Eye (tissue), 1 donor: ENCODE measurements at places on chromosomes 11 and 22.

DNA sequence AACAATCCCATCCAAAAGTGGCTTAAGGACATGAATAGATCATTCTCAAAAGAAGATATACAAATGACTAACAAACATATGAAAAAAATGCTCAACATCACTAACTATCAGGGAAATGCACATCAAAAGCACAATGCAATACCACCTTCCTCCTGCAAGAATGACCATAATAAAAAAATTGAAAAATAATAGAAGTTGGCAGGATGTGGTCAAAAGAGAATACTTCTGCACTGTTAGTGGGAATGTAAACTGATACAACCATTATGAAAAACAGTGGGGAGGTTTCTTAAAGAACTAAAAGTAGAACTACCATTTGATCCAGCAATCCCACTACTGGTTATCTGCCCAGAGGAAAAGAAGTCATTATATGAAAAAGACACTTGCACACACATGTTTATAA is 77.7 kb upstream of the SC5D start:
- no peak for DNase-seq

DNA sequence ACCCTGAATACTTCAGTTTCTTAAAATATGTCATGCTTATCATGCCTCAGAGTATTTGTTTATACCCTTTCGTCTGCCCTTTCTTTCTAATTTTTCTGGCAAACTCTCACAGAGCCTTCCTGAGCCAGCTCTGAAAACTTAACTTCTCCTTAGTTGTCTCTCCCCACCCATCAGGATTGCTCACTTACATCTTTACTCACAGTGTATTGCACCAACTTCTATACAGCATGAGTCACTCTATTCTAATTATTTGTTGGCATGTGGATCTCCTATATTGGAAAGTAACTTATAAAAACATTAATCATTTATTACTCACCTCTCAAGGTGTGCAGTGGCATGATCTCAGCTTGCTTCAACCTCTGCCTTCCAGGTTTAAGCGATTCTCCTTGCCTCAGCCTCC is 114.9 kb downstream of the FANCF start:
- DNase-seq: no peak

DNA sequence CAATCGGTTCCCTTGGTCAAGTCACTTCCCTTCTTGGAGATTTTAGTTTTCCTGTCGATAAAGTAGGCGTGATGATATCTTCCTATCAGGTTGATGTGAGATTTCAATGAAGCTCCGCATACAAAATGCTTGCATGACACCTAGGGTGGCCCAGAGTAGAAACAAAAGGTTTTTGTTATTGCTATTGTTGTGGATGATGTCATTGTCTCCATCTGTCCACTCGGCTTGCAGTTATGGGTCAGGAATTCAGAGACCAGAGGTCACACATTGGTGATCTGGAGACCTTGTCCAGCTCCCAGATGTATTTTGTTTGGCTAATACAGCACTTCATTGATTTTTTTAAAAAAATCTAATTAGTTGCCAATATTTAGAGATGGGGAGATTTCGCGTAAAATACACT is 382.1 kb downstream of the MN1 start:
- peak; percentile 55 for DNase-seq

DNA sequence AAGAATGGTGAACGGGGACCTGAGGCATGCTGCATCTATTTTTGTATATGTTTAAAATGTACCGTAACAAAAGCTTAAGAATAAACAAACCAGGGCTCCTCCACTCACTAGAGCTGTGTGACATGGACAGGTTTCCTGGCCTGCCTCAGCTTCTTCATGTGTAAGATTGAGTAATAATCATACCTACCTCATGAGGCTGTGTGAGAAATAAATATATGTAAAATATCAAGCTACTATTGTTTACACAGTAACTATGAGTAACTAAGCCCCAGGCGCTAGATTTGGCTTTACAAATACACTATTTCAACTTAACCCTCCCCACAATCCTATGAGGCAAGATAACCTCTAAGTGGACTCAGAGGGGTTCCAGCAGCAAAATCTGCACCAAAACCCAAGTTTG is 66.4 kb downstream of the SMCO4 start:
- no peak for DNase-seq

DNA sequence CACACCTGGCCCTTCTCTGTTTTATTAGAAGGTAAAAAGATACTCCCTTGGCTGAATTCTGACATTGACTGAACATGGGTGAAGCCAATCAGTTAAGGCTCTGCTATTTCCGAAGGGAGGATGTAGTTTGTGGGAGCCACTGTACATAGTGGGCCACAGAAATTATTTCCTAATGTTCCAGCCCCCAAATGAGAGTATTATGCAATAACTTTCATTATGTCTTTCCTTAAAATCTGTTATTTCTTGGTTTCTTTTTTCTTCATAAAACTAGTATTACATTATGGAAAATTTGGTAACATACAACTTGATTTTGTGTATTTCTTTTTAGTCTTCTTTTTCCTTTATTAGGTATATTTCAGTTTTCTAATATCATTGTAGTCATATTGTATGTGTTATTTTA is 51.9 kb upstream of the EP300 start:
- DNase-seq: no peak

- no peak for DNase-seq
These were observed 110.2 kb upstream of the SORL1-AS1 start for GRCh38 chr11:121563003-121563402.

GRCh38 chr11:11486423-11486822 is 133.4 kb upstream of the CSNK2A3 start:
- DNase-seq: no peak

DNA sequence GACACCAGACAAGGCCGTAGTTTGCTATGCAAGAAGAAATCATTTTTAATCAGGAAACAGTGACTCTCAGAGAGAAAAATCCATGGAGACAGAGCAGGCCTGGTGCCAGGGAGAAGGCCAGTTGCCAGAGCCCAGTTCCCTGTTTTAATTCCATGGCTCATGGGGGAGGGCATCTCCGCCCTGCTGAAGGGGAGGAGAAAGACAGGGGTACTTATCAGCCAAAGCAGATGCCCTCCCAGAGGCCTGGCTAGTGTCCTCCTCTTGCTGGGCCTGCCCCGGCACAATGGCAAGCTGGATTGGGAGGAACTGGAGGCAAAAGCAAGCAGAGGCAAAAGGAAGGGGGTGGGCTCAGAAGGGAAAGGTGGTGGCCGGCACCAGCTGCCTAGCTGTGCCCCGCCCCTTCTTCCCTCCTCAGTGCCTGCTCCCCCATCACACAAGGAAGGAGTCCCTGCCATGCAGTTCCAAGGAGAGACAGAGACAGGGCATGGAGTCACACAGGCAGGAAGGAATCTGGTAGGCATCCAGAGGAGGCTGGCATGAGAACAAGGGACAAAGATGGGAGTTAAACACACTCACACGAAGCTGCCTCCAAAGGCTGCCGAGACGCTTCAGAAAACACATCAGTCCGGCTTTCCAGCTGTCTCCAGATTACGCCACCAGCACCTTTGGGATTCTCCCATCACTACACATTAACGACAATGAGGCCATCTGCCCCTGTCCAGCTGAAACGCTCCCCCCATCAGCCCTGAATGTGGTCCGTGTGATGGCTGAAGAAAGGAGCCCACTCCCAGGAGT is 591.8 kb downstream of the BUD13 start:
- DNase-seq: peak; percentile 82

DNA sequence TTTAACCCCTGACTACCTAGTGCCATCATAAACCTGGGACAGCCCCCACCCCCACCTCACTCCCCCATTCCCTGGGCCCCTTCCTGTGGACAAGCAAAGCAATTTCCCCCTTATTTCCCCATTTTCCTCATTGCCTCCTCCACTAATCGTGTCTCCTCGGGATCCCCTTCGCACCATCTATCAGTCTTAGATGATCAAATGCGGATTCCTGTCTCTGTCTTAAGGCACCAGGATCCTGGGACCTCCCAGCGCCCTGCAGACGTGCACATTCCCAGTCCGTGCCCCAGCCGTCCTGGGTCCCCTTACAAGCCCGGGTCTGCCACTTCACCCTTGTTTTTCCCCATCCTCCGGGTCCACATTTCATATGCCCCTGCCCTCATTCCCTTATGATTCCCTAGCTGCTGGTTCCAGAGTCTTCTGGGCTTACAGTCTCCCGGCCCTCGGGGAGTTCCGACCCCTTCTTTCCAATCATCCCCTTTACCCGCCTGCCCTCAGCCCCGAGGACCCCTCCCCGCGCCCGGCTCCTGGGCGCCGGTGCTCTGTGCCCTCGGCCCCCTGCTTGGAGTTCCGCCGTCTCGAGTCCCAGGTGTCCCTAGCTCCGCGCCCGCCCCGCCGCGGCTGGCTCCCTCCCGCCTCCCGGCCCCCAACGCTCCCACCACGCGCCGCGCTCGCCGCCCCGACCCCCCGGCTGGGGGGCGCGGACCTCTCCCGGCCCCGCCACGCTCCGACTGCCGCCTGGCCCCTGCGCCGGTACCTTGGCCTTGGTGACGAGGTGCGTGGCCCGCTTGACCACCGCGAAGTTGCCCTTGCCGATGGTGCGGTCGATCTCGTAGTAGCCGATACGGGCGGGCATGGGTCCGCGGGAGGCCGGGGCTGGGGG is 599 bp downstream of the SIK3 start:
- DNase-seq: peak; percentile 84

DNA sequence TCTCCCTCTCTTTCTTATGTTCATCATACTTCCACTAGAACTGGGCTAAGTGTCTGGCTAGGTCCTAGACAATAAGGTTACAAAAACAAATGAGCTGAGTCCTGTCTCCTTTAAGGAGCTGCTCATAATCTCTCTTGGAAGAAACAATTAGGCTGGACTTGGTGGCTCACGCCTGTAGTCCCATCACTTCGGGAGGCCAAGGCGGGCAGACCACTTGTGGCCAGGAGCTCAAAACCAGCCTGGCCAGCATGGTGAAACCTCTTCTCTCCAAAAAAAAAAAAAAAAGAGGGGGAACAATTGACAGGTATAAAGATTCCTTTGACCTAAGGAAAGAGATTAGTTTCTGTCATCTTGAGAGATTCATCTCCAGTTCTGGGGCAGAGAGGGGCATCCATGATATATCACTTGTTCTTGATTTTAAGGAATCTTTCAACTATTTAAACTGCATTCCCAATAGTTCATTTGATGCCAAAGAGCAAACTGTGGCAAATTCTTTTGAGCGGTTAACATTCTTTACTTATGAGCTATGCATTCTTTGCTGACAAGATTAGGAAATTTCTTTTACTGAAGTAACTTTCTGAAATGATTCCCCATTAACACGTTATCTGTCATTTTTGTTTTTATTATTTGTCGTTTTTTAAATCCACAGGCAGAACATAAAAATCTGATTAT is 125.5 kb downstream of the C11orf87 start:
- peak; percentile 10 for DNase-seq

DNA sequence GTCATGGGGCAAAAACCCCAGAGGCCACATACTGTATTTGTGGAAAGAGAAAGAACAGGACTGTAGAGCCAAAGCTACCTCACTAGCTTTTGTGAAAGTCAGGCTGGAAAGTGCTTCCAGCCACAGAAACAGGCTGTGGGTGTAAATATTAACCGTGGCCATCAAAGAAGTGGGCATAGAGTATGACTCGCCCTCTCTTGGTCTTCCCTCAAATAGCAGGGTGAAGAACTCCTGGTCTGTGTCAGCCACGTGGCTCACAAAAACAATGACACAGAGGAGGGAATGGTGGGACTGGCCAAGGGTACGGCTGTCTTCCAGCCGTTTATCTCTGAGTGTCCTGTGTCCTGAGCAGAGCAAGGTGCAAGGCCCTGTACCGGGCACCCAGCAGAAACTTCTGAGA is 37.6 kb upstream of the UBASH3B start:
- no peak for DNase-seq

- DNase-seq: no peak
These were observed at the start of gene ACTN3 for GRCh38 chr11:66546368-66546965. Gene ACTN3 (plus strand): TSS chr11:66546903. CDS start chr11:66546938, 35 bp downstream.

DNA sequence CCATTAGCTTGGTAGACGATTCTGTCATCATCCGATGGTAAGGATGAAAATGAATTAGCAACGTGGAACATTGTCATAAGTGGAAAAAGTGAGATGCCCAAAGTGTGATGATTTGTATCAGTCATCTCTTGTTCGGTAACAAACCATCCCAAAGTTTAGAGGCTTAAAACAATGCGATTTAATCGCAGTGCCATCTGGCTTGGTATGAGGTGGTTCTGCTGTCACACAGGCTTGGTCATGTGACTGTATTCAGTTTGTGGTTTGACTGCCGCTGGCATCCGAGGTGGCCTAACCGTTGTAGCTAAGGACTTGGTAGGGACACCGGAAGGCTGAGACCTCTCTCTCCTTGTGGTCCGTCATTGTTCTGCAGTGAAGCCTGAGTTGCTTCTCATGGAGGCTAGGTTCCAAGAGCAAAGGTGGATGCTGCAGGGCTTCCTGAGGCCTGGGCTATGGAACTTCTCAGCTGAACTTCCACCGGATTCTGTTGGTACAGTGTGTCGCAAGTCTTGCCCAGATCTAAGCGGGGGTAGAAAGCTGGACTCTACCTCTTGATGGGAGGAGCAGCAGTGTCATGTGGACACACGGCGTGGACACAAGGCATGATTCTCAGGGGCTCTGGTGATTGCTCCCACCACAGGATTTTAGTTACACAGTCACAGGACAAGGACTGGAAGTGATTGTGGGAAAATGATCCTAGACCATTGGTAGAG is 36.3 kb downstream of the BCR start:
- DNase-seq: no peak

DNA sequence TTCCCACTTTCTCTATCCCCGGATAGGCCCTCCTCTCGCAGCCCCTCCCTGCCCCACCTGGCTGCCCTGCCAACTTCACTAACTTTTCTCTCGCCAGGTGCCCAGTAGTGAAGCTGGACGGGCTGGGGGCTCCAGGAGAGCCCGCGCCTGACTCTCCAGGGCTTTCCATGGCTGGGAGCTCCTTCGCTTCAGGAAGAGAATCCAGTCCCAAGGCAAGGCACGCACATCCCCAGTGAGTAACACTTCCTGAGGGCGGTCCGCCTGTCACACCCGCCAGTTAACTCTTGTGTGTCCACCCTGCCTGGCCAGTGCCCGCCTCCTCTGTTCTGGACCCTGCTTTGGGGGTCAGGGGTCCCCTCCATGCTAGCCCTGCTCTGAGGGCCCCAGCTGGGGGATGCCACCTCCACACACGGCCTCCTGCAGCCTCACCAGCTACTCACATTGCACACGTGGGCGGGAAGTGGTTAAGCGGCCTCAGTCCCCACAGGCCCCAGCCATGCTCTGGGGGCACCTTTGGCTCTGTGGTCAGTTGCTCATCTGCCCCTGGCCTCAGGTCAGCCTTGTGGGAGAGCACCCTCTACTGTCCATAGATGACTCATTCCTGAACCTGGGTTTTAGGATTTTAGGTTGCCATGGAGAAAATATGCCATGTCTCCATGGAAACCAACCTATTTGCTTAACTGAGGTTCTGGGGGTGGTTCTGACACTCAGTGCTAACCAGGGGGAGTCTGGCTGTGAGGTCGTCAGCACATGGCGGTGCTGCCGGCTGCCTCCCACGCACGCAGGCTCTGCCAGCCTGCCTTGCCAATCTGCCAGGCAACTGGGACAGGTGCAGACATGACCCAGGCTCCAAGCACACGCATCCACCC is at the start of gene RIN1:
Gene RIN1, minus strand, starts transcription at position 201 of the 869 bp plus-strand sequence. Its CDS starts 32 bp downstream, at position 169.
- DNase-seq: peak; percentile 72

DNA sequence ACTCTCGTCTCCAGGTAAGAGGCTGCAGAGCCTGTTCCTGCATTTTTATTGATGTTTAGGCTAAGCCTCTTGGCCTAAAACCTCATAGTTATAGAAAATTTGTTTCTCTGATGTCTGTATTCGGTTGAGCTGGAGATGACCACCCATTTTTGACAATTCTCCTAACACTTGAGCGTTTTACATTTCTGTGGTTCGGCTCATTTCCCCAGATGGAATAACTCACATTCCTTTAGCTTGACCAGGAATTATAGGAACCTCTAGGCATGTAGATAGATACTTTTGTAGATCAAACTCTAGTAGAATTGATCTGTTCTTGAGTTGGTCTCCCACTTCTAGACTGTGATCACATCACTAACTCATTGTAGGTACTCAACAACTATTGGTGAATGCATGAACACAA is 172.6 kb upstream of the CADM1 start:
- no peak for DNase-seq
